ENCODE measurements at places on chromosomes 1 and 21. TPM values are rescaled to one million over a fixed set of nuclear protein-coding genes. Genes with fewer than 3 reads are reported as not detected.

GSTM5 gene
- total RNA-seq, result not detected

VHLL gene
- not detected for total RNA-seq

JAM2 gene
- 0.65 TPM for total RNA-seq

LDLRAD1 gene
- total RNA-seq, result not detected

ADAMTSL4 gene
- total RNA-seq, result 9.4 TPM

RAB13 gene
- total RNA-seq, result 54.3 TPM

SPATA1 gene
- total RNA-seq, result not detected

C1orf94 gene
- total RNA-seq, result not detected

INAVA gene
- total RNA-seq, result not detected

PLPPR5 gene
- total RNA-seq, result not detected

ASTN1 gene
- total RNA-seq, result not detected

KLF17 gene
- total RNA-seq, result 0.16 TPM

OR2T33 gene
- not detected for total RNA-seq

ABCA4 gene
- 0.18 TPM for total RNA-seq

C1orf56 gene
- total RNA-seq, result 0.72 TPM

PRAMEF11 gene
- not detected for total RNA-seq

NUAK2 gene
- total RNA-seq, result 8.6 TPM

TCEA3 gene
- total RNA-seq, result 3.6 TPM

NBPF4 gene
- total RNA-seq, result not detected

HSD3B1 gene
- total RNA-seq, result not detected

BCL10 gene
- 23.1 TPM for total RNA-seq

LMO4 gene
- total RNA-seq, result 49.1 TPM

EMC1 gene
- total RNA-seq, result 89.4 TPM

HAX1 gene
- 112 TPM for total RNA-seq

SGIP1 gene
- total RNA-seq, result 0.81 TPM

PDPN gene
- total RNA-seq, result 4.1 TPM

RGS16 gene
- total RNA-seq, result 0.16 TPM

CALML6 gene
- total RNA-seq, result under 0.01 TPM

CPLANE2 gene
- total RNA-seq, result 2.3 TPM

KIFAP3 gene
- total RNA-seq, result 18.4 TPM

AVPR1B gene
- total RNA-seq, result not detected

HAO2 gene
- not detected for total RNA-seq

NTRK1 gene
- total RNA-seq, result 0.16 TPM

SPATA21 gene
- not detected for total RNA-seq

RASSF5 gene
- total RNA-seq, result 6.8 TPM

SELL gene
- 0.81 TPM for total RNA-seq

Data from cardiac atrium fibroblast (primary cell).